ENCODE measurements at places on chromosomes 5 and 9.

GRCh38 chr5:88613051-88613450 lies 269.9 kb downstream of the MEF2C start:
- no peak for DNase-seq

DNA sequence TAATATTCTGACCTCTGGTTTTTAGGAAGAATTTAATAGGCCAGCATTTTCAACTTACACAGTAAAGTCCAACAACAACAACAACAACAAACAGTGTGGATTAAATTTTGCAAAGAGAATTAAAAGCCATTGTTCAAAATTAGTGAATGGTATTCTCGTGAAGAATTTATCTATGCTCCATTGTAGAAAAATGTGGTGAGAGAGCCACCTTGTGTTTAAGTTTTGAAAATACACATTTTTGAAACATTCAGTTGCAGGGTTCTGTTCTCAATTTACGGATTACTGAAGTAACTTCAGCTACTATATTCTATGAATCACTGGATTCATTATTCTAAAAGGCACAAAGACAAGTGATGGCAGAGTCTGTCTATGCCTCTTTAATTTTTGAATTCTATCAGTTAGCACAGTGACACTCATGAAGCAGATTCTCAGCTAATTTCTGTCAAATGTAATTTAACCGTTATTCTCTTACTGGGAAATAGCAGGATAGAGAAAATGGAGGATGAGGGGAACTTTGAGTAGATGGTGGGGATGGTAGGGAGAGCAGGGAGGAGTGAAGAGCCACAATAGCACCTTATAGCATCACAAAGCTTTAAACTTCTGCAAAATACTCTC lies 11.0 kb downstream of the CCDC152 start:
- DNase-seq, result no peak

DNA sequence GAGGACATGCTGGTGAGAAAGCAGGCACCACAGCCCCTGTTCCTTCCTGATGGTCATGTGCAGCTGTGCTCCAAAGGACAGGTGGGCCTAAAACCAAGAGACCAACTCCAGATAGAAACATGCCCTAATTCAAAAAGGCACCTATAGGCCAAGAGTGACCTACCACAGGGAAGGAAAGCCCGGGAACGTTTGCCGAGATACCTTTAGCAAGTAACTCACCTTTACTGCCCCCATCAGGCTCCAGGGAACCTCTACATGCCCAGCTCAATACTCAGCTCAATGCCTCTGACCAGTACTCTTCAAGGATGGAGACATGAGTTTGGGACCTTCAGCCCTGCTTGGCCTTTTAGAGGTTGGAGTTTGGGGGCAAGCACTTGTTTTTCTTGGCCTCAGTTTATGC lies 172.8 kb upstream of the FSTL4 start:
- no peak for DNase-seq

GRCh38 chr9:37405764-37406380 lies 16.6 kb upstream of the GRHPR start:
- no peak for DNase-seq
